ENCODE measurements at places on chromosomes 5 and 9.

GRCh38 chr5:83197326-83197967 lies 120.1 kb downstream of the XRCC4 start:
- no peak for DNase-seq

DNA sequence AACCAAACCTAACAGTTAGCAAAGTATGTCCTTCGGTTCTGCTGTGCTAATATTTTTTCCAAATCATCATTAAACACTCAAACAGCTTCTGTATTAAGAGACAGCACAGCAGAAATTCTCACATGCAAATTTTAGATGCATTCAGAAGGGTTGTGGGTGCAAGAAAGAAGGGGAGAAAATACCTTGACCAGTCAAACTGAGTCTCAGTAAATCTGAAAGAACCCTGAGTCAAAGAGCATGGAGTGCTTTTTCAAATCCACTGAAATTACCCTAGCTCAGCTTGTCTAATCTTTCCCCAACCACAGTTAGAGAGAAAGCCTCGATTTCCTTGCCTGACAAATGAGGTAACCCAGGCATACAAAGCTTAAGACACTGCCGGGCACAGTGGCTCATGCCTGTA lies 55.1 kb downstream of the RETREG1 start:
- DNase-seq: no peak

DNA sequence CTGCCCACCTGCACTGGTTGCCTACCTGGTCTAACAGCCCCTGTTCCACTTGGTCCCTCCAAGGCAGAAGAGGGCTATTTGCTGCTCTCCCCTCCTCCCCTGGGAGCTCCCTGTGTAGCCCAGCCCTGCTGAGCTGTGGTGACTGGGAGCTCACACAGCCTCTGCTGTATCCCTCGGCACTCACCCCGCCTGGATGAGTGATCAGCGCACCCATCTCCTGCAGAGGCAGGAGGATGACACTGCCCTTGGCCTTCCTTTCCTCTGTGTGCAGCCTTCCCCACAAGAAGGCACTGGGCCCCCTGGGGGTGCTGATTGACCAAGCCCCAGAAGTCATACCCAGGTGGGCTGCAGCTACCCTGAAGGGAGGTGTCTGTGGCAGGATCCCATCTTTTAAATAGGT lies 134.2 kb downstream of the ADAMTS2 start:
- DNase-seq: no peak

DNA sequence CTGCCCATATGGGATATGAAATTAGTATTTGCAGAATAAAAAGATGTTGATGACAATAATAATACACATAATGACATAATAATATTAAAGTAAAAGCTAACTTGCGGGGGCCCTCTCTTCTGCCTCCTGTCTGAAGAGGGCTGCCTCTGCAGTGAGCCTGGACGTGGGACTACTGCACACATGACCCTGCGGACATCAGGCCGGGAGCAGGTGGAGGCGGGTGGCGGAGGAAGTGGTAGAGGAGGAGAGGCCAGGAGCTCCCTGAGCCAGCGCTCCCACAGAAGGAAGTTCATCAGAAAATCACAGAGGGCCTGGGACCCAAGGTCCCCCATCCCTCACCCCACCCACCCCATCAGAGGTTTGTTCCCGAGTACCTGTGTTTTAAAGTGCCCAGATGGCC lies 60.5 kb downstream of the ROPN1L start:
- no peak for DNase-seq

GRCh38 chr9:22009506-22009867 lies 382 bp upstream of the CDKN2B start:
- no peak for DNase-seq

- DNase-seq: no peak
Observed at GRCh38 chr5:16229357-16229940, 49.9 kb upstream of the MARCHF11 start.

DNA sequence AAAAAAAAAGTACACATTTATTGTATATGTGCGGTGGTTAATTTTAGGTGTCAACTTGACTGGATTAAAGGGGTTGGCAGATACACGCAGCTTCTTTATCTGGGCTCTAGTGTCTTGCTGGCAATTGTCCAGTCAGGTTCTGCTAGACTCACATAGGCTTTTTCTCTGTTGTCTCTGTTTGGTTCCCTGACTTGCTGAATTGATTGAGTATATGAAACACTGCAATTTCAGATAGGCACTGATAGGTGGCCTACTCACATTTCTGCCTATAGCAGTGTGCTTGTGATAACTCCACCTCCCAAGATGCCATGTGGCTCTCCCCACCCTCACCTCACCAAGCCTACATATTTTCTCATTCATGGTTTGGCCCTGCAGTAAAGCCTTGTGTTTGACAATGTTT lies 52.5 kb downstream of the AOPEP start:
- peak; percentile 18 for DNase-seq

DNA sequence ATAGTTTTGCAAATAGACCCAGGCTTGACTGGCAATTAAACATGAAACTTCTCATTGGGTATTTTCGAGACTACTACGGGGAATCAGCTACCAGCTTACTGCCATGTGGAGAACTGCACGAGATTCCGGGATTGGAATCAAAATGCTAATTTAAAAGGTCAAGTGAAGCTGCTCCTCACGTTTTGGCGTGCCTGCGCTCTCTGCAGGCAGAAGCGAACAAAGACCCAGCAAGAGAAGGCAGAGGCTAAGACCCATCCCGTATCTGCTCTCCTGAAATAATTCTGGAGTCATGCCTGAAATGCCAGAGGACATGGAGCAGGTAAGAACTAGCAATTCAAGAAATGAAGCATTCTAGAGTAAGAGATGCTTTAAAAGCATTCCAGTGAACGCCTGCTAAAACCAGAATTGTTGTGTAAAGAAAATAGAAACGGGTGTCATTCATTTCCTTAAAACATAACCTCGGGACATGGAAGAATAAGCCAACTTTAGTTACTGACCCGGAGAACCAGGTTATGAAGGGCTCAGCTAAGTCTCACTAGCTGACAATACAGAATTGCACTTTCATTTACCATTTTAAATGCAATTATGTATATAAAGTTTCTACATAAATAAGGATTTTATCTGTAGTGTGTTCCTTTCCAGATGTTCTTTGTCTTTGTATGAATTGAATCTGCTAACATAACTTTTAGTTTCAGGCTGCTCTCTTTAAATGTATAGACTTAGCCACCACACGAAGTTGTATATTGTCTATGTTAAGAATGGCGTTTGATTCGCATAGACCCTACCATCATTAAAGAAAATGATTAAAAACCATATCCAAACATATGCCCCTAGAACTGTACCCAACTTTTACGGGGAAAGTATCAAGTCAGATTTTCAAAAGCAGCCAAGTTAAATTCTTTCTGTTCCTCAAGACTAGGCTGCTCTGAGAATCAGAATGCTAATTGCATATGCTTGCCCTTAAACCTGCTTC lies 2.0 kb upstream of the MAT2B start:
- DNase-seq: peak; percentile 95

DNA sequence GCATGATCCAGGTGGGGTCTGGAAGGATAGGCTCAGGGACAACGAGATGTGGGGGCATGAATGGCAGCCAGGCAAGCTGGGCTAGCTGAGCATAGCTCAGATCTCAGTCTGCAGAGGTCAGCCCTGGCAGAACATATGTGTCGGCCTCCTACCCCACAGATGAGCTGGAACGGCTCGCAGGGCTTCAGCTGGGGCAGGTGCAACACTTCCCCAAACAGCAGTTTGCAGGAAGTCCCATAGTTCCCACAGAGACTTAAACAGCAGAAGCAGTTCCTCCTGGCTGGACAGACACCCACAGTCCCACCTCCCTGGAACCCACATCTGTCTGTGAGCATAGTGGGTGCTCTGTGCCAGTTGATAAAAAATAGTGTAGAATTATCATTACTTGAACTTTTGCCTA lies 404.6 kb downstream of the GADD45G start:
- DNase-seq: no peak

- peak; percentile 65 for DNase-seq
Observed at GRCh38 chr5:150485693-150486401, 22.1 kb upstream of the NDST1 start.

- DNase-seq: no peak
Observed at GRCh38 chr9:20930836-20931235, 100.6 kb downstream of the HACD4 start.

DNA sequence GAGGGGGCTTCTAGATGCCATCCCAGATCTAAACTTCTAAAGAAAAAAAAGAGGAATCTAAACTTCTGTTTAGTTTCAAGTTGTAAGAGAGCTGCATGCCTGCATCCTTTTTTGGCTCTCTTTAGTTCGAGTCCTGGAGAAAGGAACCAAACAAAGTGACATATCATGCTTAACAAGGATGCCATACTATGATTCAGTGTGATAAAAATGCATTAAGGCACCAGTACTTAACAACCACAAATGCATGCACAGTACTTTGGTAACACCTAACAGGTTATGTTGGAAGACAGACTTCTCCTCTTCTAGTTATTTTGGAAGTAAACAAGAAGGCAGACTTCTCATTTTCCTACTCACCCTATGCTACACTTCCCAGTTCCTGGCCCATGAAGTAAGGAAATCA lies 27.3 kb downstream of the NME5 start:
- DNase-seq: no peak

- DNase-seq: no peak
Observed at GRCh38 chr9:11275158-11275695, 662.4 kb upstream of the PTPRD start.

- no peak for DNase-seq
Observed at GRCh38 chr5:147075187-147075586, 159.6 kb upstream of the STK32A start.

- DNase-seq: no peak
Observed at GRCh38 chr5:143413958-143414669, 10.6 kb upstream of the NR3C1 start.

- DNase-seq: no peak
Observed at GRCh38 chr5:1820926-1821325, 19.7 kb downstream of the NDUFS6 start.

DNA sequence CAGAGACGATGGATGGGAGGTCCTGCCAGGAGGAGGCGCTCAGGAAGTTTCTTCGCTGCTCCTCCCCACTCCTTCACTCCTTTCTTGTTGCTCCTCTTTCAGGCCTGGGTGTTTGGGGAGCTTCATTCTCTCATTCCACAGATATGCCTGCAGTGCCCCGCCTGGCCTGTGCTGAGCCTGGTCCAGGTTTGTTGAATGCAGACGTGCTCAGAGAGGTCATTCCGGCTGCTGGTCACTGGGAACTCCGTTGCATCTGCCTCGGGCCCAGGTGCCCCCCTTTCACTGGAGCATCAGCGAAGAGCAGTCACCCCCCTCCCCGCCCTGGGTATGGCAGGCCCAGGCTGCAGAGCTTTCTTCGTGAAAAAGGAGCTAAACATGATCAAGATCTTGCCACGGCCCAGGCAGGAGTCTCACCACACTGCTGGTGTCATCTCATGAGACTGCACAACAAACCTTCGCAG lies 15.5 kb downstream of the SURF6 start:
- peak; percentile 66 for DNase-seq

DNA sequence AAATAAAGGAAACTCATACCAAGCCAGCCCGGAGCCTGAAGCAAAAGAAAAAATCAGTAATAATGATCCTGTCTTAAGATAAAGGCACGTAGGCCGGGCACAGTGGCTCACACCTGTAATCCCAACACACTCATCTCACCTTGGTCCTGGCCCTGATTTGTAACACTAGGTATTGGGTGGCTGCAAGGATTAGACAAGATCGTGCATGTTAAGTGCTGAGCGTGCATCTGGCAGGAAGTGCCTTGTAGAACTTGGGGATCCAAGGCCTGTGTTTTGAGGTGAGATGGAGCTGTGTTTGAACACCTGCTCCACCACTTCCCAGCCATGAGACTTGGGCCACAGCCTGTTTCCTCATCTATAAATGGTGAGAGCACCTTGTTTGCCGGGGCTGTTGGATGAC lies 41.5 kb downstream of the SPRY4 start:
- DNase-seq: no peak

GRCh38 chr5:150219142-150219541 lies 29.3 kb downstream of the SLC6A7 start:
- DNase-seq: peak; percentile 38

GRCh38 chr9:125700791-125701190 lies 6.2 kb downstream of the MAPKAP1 start:
- DNase-seq: peak; percentile 56

GRCh38 chr9:94480205-94480604 lies 74.7 kb upstream of the PCAT7 start:
- peak; percentile 29 for DNase-seq

- DNase-seq: peak; percentile 9
Observed at GRCh38 chr9:96214635-96215034, 87.3 kb downstream of the HSD17B3 start.

DNA sequence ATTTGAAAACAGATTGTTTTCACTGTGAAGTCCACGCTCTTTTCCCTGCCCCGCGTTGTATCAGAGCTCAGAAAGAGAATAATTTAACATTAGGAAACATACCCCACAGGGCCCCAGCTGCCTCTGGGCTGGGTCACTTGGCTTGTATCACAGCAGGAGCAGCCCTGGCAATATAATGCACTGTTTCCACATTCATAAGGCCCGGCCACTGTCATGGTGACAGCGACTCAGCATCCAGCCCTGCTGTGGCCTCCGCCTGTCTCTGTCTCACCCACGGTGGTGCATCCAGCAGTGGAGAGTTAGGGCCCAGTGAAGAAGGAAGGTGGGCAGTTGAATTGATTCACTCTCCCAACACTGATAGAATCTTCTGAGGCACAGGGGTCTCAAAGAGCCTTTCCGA lies 188.9 kb downstream of the NSG2 start:
- no peak for DNase-seq

DNA sequence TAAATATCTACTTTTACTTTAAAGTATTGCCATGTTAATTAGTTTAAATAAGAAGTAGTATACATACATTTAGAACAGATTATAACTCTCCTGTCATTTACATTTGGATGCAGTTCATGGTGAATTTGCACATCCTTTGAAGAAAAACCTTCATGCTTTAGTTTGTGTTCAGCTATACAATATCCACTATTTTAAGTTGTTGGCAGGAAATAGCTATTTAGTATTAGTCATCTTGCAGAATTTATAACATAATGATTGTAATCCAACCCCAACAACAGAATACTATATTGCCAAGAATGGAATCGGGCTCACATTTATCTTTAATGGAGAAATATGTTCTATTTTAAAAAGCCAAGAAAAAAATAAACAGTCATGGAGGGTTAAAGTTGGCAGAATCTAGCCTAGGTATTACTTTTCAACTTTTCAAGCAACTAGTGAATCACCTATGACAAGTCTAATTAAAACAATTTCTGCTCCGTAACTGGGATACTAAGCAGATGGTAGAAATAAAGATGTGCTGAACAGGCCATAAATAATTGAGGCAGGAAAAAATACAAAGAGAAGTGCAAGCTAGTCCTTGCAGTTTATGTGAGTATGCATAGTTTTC lies 1170.6 kb upstream of the NUDT12 start:
- DNase-seq: no peak

DNA sequence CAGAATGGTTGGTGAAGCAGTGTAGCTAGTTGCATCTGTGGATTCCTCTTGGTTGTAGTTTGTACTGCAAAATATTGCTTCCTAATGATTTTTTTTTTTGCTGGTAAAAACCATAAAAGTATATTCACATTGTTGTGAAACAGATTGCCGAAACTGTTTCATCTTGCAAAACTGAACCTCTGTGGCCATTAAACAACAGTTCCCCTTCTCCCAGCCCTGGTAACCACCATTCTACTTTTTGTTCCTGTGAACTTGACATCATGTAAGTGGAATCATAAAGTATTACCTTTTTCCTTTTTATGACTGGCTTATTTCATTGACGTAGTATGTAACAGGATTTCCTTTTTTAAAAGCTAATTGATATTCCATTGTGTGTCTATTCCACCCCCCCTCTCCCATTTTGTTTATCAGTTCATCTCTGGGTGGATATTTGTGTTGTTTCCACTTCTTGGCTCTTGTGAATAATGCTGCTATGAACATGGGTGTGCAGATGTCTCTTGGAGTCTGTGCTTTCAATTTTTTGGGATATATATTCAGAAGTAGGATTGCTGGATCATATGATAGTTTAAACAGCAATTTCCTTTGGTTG lies 11.8 kb downstream of the SUB1 start:
- no peak for DNase-seq

- no peak for DNase-seq
Observed at GRCh38 chr9:35716230-35716629, 15.8 kb downstream of the TLN1 start.
